ENCODE measurements at places on chromosomes 3 and 15.

DNA sequence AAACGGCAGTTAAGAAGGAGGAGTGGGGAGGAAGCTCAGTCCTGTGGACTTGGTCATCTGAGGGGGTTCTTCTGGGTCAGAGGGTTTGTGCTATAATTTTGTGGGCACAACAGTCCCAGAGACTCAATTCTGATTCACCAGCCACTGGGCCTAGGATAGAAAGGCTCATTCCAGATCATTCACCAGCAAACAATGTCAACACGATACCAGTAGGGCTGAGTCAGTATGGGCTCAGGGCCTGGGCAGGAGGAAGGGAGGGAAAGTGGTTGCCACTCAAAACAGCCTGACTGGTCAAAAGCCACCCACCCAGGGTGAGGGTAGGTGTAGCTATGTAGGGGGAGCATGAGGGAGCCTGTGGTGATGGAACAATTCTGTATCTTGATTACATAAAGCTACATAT lies 86.9 kb upstream of the MEX3B start:
- peaks cover 46% of the 10 kb centered on the region for H3K36me3 ChIP-seq
- no peaks in the 10 kb centered on the region for H3K27me3 ChIP-seq
- ATAC-seq = no peak

- H3K4me1 ChIP-seq = peaks cover 20% of the 10 kb centered on the region
- no peak overlapping the region for H3K4me3 ChIP-seq
- H3K27ac ChIP-seq = no peak overlapping the region
- H3K36me3 ChIP-seq = no peaks in the 10 kb centered on the region
- peaks cover 3% of the 10 kb centered on the region for H3K27me3 ChIP-seq
These were observed 60.4 kb upstream of the SEC13 start for GRCh38 chr3:10381336-10381735.

DNA sequence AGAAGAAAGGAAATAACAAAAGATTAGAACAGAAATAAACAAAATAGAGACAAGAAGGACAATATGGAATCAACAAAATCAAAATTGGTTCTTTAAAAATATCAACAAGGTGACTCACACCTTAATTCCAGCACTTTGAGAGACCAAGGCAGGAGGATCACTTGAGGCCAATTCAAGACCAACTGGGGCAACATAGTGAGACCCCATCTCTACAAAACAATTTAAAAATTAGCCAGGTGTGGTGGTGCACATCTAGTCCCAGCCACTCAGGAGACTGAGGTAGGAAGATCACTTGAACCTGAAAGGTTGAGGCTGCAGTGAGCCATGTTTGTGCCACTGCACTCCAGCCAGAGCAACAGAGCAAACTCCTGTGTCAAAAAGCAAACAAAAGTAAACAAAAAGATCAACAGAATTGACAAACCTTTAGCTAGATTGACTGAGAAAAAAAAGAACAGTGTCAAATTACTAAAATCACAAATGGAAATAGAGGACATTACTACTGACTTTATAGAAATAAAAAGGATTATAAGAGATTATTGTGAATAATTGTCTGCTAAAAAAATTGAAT lies 190.7 kb upstream of the CGNL1 start:
- no peak for ATAC-seq
- peaks cover 34% of the 10 kb centered on the region for H3K36me3 ChIP-seq
- peak overlapping the region; percentile 42 for H3K27ac ChIP-seq
- H3K27me3 ChIP-seq = no peaks in the 10 kb centered on the region
- H3K4me1 ChIP-seq = peaks cover 8% of the 10 kb centered on the region
- H3K4me3 ChIP-seq = no peak overlapping the region

DNA sequence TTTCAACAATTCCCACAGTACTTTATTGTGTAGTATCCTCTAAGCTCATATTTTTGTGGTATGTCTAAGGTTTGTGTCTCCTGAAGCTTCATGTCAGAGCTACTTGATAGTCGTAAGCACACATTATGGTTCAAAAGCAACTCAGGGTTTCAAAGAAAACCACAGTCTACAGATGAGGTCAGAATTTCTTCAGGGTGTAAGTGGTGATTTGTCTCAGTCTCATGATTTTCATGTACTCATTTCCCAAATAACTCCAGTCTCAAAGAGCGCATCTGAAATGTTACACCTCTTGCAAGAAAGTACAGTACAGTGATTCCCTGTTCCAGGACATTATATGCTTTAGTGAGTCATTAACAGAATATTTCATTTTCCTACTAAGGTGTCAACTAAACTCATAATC lies 47.5 kb upstream of the SSR3 start:
- no peak overlapping the region for H3K4me3 ChIP-seq
- peaks cover 12% of the 10 kb centered on the region for H3K27me3 ChIP-seq
- peaks cover 6% of the 10 kb centered on the region for H3K4me1 ChIP-seq
- no peak for ATAC-seq
- no peaks in the 10 kb centered on the region for H3K36me3 ChIP-seq

DNA sequence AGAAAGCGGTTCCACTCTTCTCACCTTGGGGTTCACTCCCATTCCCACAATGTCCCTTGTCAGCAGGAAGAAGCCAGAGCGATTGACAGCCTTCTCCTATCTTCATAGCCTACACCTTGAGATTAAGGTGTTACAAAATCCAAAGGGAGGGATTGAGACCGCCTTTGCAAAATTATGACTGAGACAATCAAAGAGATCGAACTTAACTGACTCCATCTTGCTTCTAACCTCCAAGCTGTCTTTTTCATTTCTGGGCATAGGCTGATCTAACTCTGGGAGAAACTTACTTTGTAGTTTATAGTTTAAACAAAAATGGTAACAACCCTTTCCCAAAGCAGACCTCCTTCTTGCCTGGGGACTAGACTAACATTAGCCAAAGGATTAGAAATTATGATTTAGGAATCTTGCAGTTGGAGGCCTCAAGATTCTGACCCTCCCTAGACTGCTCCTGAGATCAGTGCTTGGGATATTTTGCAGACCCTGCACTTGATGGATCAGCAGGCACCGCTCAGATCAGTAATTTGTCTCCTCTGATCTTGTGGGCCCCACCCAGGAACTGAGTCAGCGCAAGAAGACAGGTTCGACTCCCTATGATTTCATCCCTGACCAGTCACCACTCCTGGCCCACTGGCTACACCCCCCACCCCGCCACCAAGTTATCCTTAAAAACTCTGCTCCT lies 40.0 kb downstream of the PAQR5 start:
- ATAC-seq = no peak
- no peak overlapping the region for H3K4me3 ChIP-seq
- H3K4me1 ChIP-seq = no peaks in the 10 kb centered on the region
- peaks cover 5% of the 10 kb centered on the region for H3K36me3 ChIP-seq

DNA sequence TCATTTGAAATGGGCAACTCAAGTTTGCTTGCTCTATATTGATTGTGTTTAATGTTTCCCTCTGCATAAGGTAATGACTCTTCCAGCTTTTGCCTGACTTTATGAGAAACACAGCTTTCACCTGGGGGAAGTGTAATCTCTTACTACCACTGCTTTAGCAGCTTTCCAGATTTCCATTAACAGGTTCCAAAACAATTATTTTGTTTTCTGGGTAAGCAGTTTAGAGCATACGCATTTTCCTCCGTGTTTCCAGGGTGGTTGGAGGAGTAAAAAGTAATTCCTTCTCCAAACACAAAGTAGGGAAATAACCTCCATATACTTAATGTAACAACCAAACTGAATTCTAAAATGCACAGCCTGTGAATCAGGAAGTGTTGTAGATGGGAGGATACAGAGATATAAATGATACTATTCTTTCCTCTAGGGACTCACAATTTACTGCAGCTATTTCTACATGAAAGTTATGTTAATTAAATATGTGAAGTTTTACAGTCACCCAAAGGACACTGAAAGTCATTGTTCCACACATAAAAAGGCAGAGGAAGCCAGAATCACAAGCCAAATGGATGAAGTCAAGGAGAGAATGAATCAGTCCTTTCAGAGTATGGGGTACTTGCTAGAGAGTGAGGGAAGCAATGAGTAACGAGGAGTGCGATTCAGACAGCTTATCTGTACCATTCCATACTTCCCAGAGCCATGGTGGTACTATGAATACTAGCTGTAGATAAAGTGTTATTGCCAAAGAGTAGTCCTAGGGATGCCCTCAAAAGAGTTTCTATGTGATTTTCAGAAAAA lies 16.6 kb downstream of the ST3GAL6 start:
- ATAC-seq = no peak
- no peak overlapping the region for H3K27ac ChIP-seq
- no peak overlapping the region for H3K4me3 ChIP-seq
- peaks cover 9% of the 10 kb centered on the region for H3K27me3 ChIP-seq
- no peaks in the 10 kb centered on the region for H3K4me1 ChIP-seq
- H3K36me3 ChIP-seq = no peaks in the 10 kb centered on the region

- peaks cover 22% of the 10 kb centered on the region for H3K4me1 ChIP-seq
- no peaks in the 10 kb centered on the region for H3K27me3 ChIP-seq
- no peak overlapping the region for H3K27ac ChIP-seq
- H3K4me3 ChIP-seq = no peak overlapping the region
- ATAC-seq = no peak
- peaks cover under 1% of the 10 kb centered on the region for H3K36me3 ChIP-seq
These were observed 161.6 kb downstream of the LPP start for GRCh38 chr3:188315553-188315952.

GRCh38 chr3:98630416-98630815 lies 37.0 kb upstream of the CPOX start:
- H3K4me3 ChIP-seq = no peak overlapping the region
- no peak overlapping the region for H3K27ac ChIP-seq
- H3K36me3 ChIP-seq = no peaks in the 10 kb centered on the region
- no peaks in the 10 kb centered on the region for H3K4me1 ChIP-seq
- ATAC-seq = no peak

GRCh38 chr15:99340347-99340746 lies 89.1 kb downstream of the LRRC28 start:
- no peak for ATAC-seq
- H3K36me3 ChIP-seq = peaks cover 13% of the 10 kb centered on the region
- H3K27me3 ChIP-seq = no peaks in the 10 kb centered on the region
- no peak overlapping the region for H3K4me3 ChIP-seq
- peaks cover 28% of the 10 kb centered on the region for H3K4me1 ChIP-seq
- peak overlapping the region; percentile 35 for H3K27ac ChIP-seq

- no peaks in the 10 kb centered on the region for H3K27me3 ChIP-seq
- no peak overlapping the region for H3K4me3 ChIP-seq
- H3K36me3 ChIP-seq = peaks cover 19% of the 10 kb centered on the region
These were observed 95.4 kb downstream of the HCN4 start for GRCh38 chr15:73273181-73274002.

- ATAC-seq = no peak
- H3K4me3 ChIP-seq = no peak overlapping the region
- no peak overlapping the region for H3K27ac ChIP-seq
- H3K4me1 ChIP-seq = no peaks in the 10 kb centered on the region
- H3K27me3 ChIP-seq = no peaks in the 10 kb centered on the region
- no peaks in the 10 kb centered on the region for H3K36me3 ChIP-seq
These were observed 194.7 kb downstream of the NR1D2 start for GRCh38 chr3:24139463-24140412.

DNA sequence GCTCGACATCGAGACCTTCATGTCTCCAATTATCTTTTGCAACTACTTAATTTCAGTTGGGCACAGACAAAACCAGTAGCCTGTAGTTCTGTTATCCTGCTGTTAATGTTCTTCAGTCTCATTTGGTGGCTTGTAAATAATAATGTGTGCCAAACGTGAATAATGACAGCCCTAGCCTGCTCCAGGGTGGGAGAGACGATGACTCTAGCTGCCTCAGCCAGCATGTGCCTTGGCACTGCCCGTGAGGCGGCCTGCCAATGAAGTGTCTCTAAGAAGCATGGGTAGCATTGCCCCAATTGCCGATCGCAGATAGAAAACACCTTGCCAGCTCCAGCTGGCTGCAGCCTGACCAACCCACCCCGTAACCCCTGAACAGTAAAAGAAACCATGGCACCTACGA lies 58.8 kb downstream of the ASB7 start:
- H3K27ac ChIP-seq = no peak overlapping the region
- ATAC-seq = no peak
- no peaks in the 10 kb centered on the region for H3K27me3 ChIP-seq

DNA sequence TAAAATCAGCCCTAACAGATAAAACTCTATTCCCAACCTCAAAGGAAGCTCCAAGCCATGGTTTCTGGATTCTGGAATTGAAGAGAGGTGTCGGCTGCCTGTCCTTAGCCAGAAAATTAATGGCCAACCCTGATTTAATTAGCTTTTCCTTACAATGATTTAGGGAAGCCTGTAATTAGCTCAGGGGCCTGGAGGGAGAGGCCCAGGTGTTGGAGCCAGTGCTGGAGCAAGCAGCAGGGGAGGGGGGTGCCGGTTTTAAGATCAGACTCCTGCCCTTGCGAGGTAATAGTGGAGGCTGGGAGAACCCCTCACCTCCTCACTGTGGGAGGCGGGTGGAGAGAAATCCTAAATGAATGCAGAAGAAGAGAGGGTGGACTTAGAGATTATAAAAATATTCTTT lies 14.7 kb upstream of the ATP2B2 start:
- ATAC-seq = no peak
- no peaks in the 10 kb centered on the region for H3K36me3 ChIP-seq
- H3K27me3 ChIP-seq = peaks cover 37% of the 10 kb centered on the region
- peaks cover 36% of the 10 kb centered on the region for H3K4me1 ChIP-seq
- H3K27ac ChIP-seq = no peak overlapping the region

GRCh38 chr3:197030379-197031314 lies 1.0 kb upstream of the MELTF start:
- ATAC-seq = no peak
- H3K27ac ChIP-seq = peak overlapping the region; percentile 77
- H3K36me3 ChIP-seq = peaks cover 16% of the 10 kb centered on the region
- peaks cover 72% of the 10 kb centered on the region for H3K27me3 ChIP-seq
- peaks cover 25% of the 10 kb centered on the region for H3K4me1 ChIP-seq
- H3K4me3 ChIP-seq = peak overlapping the region; percentile 41

GRCh38 chr15:58987036-58987435 lies 427 bp upstream of the RNF111 start:
- peak overlapping the region; percentile 96 for H3K27ac ChIP-seq
- H3K27me3 ChIP-seq = no peaks in the 10 kb centered on the region
- peaks cover 10% of the 10 kb centered on the region for H3K36me3 ChIP-seq
- H3K4me1 ChIP-seq = peaks cover 38% of the 10 kb centered on the region

DNA sequence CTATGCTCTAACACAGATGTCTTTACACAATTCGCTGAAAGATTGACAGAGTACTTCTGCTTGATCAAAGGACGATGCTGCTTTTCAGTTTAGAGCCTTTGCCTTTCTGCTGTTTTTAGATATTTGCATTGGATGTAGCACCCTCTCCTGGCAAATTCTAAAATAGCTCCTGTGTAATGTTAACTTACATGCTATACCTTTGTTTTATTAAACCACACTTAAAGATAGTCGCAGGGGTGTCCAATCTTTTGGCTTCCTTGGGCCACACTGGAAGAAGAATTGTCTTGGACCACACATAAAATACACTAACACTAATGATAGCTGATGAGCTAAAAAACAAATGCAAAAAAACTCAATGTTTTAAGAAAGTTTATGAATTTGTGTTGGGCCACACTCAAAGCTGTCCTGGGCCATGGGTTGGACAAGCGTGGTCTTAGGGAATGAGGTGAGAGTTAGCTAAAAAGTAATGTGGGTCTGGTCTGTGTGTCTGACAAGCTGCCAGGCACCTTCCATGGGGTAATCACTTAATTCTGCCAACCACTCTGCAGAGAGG lies 62.9 kb downstream of the ATG7 start:
- H3K36me3 ChIP-seq = peaks cover 8% of the 10 kb centered on the region
- no peak overlapping the region for H3K27ac ChIP-seq
- ATAC-seq = peak; percentile 43
- peaks cover 7% of the 10 kb centered on the region for H3K4me1 ChIP-seq
- H3K27me3 ChIP-seq = no peaks in the 10 kb centered on the region

Data from stimulated activated memory B cell treated with anti-CD40 and anti-IgM and Interleukin-4, amounts not matched to agents 10 μg/mL and 1 μg/mL and 100 μg/mL, for 72 hours (primary cell).